NCI-H1092 (cell line): ENCODE measurements at places on chromosomes 12 and 14.

DNA sequence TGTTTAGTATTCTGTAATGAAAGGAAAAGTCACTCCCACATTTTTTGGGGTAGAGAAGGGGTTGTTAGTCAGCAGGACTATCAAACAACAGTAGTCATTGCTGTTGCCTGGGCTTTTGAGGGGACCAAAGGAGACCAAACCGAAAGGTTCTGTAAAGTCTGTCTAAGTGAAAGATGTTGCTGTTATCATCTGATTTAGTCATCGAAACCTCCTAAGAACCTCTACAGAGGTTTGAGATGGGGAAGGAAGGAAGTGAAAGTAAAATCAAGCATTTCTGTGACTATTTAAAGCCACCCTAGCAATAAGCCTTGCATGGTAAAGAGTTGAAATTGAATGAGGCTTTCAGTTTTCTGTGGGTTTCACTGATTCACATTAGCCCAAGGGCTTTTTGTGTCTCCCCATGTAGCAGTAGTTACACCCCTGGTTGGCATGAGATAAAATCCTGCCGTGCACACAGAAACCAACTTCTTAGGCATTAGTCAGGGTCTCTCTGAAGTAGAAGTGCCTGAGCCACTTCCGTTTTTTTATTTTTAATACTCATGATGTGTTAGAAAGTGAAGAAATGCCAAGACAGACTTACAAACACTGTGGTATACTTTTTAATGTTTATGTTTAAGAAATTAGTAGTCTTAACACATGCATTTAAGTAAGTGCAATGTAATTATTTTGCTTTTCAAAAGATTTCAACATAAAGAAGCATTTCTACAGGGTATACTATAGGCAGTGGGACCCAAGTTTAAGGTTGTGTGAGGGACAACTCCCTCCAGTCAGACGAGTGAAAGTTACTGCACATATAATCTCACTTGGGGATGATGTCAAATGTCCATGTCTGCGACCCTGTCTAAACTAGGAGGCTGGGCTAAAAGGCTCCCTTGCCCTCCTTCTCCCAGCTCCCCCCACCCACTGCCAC lies 50.4 kb downstream of the DYRK2 start:
- DNase-seq, result no peak

DNA sequence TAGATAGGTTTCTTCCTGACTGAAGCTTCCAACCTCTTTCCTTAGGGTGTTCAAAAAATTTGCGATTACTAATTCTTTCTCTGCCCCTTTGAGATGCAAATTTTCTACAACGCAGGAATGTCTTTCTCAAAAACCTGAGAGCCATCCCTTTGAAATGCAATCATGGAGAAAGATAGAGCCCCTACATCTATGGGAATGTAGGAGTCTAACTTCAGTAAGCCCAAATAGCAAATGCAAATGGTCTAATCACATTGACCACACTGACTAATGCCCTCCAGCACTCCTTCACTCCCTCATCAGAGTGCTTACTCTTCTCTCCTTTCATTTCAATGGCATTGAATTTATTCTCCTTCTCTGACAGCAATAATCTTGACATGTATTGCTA lies 107.1 kb downstream of the SLC6A15 start:
- DNase-seq, result no peak

GRCh38 chr12:25051171-25051570 lies 102.3 kb upstream of the BCAT1 start:
- DNase-seq, result no peak

- DNase-seq, result no peak
Measured at GRCh38 chr14:33491112-33491511, 459.8 kb downstream of the EGLN3 start.

- no peak for DNase-seq
Measured at GRCh38 chr14:84129007-84129406, 1400.9 kb upstream of the FLRT2 start.
